ENCODE measurements at places on chromosomes 4 and X.

DNA sequence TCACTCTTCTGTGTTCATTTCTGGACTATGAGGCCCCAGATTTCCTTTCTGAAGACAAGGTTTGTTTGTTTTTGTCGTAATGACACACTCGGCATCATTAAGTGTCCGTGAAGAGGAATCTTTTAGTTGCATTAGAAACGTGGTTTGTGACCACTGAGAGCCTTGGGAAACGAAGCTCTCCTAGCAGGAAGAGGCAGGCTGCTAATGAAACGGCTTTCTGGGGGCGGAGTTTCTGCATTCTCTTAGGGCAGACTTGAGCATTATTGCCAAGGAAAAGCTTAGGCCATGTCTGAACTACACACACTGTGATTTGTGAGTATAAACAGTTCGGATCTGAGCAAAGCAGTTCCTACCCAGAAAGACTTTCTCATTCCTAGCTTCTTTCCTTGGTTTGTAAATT lies 64.0 kb downstream of the SOX3 start:
- no peak for DNase-seq

DNA sequence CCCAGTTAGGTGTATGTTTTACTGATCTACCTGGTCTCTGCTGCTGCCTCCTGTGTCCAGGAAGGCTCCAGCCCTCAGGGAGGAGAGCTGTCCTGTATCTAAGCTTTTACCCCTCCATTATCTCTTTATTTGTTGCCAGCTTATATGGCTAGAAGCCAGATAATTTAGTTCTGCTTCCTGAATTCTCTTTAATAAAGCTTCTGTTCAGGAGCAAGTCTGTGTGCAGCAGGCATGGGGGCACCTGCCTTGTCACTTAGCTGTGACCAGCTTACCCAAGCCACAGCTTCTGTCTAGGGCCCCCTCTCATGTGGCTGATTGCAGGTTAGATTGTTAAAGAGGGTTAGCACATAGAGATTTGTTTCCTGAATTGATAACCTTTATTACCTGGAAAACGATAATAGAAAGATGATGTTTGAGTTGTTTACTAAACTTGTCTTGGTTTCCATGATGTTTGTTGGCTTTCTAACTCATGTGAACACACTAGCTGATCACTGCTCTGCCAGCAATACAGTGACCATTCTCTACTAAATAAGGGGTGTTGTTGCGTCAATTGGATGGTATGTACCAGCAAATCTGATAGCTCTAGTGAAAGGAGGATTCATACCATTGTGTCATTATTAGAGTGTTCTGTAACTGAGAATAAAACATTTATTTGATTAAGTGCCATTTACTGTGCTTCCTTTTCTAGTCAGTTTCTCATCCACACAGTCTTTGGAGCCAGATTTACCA lies 189.8 kb upstream of the ANK2 start:
- DNase-seq: no peak

GRCh38 chr4:88792268-88792781 lies 94.7 kb upstream of the NAP1L5 start:
- DNase-seq: peak; percentile 65

- no peak for DNase-seq
These were observed 80.5 kb downstream of the NHSL2 start for GRCh38 chrX:71991164-71991563.

- no peak for DNase-seq
These were observed 47.0 kb downstream of the FTHL17 start for GRCh38 chrX:31024866-31025265.

DNA sequence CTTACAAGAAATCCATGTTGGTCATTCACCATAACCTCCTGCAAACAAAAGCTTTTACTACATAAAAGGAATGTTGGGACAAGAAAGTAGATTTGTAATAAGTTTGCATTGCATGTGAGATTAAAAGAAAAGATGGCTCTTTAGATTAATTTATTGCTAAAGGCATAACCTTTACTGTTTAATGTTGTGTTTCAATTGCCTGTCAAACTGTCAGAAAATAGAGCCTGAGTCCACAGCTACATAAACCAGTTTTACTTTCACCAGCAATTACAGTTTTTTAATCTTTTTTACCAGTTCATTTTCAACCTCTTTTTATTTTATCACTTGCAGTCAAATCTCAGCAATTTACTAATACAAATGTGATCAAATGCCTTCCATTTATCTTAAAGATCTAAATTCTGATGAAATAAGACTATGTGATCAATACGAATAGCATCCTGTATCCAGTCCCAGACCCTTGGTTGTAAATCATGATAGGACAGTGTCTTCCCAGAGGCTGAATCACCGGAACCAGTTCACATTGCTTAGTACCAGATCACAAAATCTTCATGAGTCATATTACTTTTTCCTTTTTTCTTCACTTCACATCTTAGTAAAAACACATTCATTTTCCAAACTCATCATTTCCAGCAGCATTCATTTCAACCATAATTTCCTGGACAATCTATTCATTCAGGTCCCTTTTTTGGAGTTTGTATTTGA lies 95.4 kb upstream of the FRG1 start:
- peak; percentile 0 for DNase-seq
